ENCODE measurements at places on chromosomes 3 and 15.

- no peak for DNase-seq
These were observed 121.9 kb downstream of the BBX start for GRCh38 chr3:107644631-107645030.

- DNase-seq, result no peak
These were observed 45.3 kb downstream of the ATP13A5 start for GRCh38 chr3:193333229-193333628.

- DNase-seq, result no peak
These were observed 119.2 kb downstream of the SHQ1 start for GRCh38 chr3:72728958-72729467.

GRCh38 chr3:57587905-57588304 lies 9.2 kb downstream of the ARF4 start:
- DNase-seq, result no peak

- no peak for DNase-seq
These were observed 20.0 kb upstream of the BLM start for GRCh38 chr15:90697175-90697574.

DNA sequence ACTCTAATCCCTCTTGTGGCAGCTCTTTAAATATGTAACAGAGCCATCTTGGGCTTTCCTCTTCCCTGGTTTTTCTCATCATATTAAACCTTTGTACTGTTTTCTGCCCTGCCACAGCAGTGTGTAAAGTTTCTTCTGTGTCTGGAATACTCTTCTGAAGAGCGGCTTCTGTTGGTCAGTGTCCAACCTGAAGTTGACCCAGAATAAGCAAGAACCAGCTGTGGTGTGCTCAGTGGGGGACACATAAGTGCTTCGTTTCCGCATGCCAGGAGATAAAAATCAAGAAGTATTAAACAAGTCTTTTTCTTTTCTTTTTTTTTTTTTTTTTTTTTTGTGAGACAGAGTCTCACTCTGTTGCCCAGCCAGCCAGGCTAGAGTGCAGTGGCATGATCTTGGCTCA lies 173.2 kb upstream of the CHRM5 start:
- no peak for DNase-seq

DNA sequence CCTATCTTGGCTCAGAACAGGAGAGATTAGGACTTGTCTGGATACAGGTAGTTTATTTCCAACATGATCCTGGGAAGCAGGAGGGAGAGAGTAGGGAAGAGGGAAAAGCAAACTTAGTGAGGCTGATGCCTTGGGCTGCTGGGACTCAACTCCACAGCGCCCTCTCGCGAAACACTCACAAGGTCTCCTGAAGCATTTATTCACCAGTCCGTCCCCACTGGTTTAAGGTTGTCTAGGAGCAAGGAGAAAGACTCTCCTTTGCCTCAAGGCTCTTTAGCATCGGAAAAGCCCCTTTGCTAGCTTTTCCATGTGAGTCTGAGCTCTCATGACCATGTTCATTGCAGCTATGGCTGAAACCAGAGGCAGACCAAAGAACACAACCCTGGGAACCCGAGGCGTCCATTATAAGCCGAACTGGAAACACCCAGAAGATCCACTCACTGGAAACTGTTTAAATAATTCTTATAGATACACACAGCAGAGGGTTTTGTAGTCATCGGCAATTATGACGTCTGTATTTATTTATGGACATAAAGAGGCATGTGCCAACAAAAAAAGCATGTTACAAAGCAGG lies 244.5 kb downstream of the CD47 start:
- no peak for DNase-seq

DNA sequence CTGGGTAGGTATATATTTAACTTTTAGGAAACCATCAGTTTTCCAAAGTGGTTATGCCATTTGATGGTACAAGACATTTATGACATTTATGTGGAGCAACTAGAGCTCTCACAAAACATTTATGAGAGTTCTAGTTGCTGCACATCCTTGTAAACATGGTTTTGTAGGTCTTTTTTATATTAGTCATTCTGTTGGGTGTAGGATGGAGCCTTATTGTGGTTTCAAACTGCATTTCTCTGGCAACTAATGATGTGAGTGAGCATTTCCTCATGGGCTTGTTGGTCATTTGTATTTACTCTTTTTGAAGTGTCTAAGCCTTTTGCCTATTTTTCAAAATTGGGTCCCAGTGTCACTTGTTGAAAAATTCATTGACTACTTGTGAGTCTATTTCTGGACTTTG lies 45.7 kb upstream of the MGLL start:
- no peak for DNase-seq

GRCh38 chr3:114565216-114565615 lies 271.4 kb downstream of the TIGIT start:
- DNase-seq, result no peak

Data from NCI-H2107 (cell line).